ENCODE measurements at places on chromosomes 4 and X.

DNA sequence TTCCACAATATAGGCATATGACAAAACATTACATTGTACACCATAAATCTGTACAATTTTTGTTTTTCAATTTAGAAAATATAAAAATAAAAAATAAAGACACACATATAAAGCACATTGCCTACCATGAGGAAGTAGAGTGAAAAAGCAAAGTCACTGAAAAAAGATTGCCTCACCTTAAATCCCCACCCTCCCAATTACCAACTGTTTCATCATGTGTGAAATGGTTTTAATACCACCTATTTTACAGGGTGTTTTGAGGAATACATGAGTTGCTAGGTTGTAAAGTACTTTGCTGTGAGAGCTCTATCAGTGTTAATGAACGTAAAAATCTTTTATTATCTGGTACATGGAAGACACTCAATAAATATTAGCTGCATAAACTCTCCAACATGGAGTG lies 373.6 kb upstream of the NDST3 start:
- no peaks in the 10 kb centered on the region for H3K36me3 ChIP-seq
- no peaks in the 10 kb centered on the region for H3K4me1 ChIP-seq
- no peak overlapping the region for H3K27ac ChIP-seq
- H3K4me3 ChIP-seq = no peak overlapping the region
- no peaks in the 10 kb centered on the region for H3K27me3 ChIP-seq

GRCh38 chrX:81868979-81869378 lies 667.1 kb downstream of the SH3BGRL start:
- H3K27ac ChIP-seq = no peak overlapping the region
- no peaks in the 10 kb centered on the region for H3K4me1 ChIP-seq
- DNase-seq = no peak
- H3K36me3 ChIP-seq = no peaks in the 10 kb centered on the region
- no peaks in the 10 kb centered on the region for H3K27me3 ChIP-seq

DNA sequence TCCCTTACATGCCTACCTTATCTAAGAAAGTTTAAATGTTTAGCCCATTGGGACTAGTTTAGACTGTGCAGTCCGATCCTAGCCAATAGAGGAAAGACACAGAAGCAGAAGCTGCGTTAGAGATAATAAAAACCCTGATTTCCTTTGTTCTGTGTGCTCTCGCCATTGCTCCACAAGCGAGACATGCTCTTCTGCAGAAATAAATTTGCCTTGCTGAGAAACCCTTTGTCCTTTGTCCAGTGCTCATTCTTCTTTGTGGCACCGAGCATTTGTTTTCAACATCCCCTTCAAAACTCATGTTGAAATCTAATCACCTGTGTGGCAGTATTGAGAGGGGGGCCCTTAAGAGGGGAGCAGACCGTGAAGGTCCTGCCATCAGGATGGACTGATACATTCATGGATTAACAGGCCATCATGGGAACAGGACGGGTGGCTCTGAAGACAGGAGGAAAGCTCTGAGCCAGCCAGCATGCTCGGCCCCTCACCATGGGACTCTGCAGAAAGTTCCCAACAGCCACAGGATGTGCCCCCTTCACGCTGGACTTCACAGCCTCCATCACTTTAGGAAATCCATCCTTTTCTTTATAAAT lies 94.5 kb downstream of the ABLIM2 start:
- H3K27ac ChIP-seq = no peak overlapping the region
- H3K27me3 ChIP-seq = peaks cover 2% of the 10 kb centered on the region
- no peaks in the 10 kb centered on the region for H3K36me3 ChIP-seq
- H3K4me1 ChIP-seq = no peaks in the 10 kb centered on the region
- H3K4me3 ChIP-seq = no peak overlapping the region

DNA sequence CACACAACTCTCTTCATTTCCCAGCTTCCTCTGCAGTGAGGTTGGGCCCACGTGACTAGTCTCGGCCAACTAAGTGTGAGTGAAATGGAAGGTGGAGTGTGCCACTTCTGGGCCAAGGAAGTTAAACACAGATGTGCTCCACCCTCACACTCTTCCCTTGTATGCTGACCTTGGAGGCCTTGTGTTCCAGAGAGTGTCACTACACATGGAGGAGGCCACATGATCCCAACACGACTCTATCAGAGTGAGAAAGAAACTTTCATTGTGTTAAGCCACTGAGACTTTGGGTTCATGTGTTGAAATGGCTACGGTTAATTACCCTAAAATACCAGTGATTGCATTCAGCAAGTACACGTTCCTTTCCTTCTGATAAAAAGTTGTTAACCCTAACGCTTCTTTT lies 55.1 kb downstream of the TBC1D9 start:
- H3K4me3 ChIP-seq = no peak overlapping the region
- H3K36me3 ChIP-seq = peaks cover 50% of the 10 kb centered on the region
- DNase-seq = no peak
- H3K27ac ChIP-seq = no peak overlapping the region
- no peaks in the 10 kb centered on the region for H3K27me3 ChIP-seq
- H3K4me1 ChIP-seq = peaks cover 50% of the 10 kb centered on the region

Data from activated B cell treated with CpG ODN at 0.5 μM for 24 hours (primary cell).